Right lung (tissue), 10 donors: ENCODE measurements at places on chromosomes 3 and 15. TPM values are rescaled to one million over a fixed set of nuclear protein-coding genes. Genes with fewer than 3 reads are reported as not detected.

Gene CNTN4
- 10.3 TPM for polyA plus RNA-seq

Gene ECE2
- not detected for polyA plus RNA-seq

Gene RARB
- 24.8 TPM for polyA plus RNA-seq

Gene PLS1
- polyA plus RNA-seq: 22.2 TPM

Gene AADACL2
- not detected for polyA plus RNA-seq

Gene KIF7
- polyA plus RNA-seq: 14.8 TPM

Gene CCDC33
- 0.57 TPM for polyA plus RNA-seq

Gene LRRK1
- polyA plus RNA-seq: 2.8 TPM

Gene ILDR1
- polyA plus RNA-seq: 4.8 TPM

Gene CD96
- polyA plus RNA-seq: 1.3 TPM

Gene SETD2
- 60.7 TPM for polyA plus RNA-seq

Gene TM6SF1
- 3.6 TPM for polyA plus RNA-seq

Gene CEMIP
- polyA plus RNA-seq: 21.2 TPM

Gene TF
- polyA plus RNA-seq: 6.4 TPM

Gene IQCF5
- not detected for polyA plus RNA-seq

Gene HTR3E
- polyA plus RNA-seq: not detected

Gene FILIP1L
- polyA plus RNA-seq: 11.3 TPM

Gene PLSCR2
- 0.78 TPM for polyA plus RNA-seq

Gene FSTL1
- 556 TPM for polyA plus RNA-seq

Gene TMIE
- polyA plus RNA-seq: 0.72 TPM

Gene MFSD1
- 53.0 TPM for polyA plus RNA-seq

Gene GLDN
- polyA plus RNA-seq: 0.20 TPM

Gene ZFAND6
- polyA plus RNA-seq: 136 TPM

Gene APOD
- 6.5 TPM for polyA plus RNA-seq

Gene CDHR4
- 5.8 TPM for polyA plus RNA-seq

Gene GRM7
- polyA plus RNA-seq: 0.19 TPM

Gene AGBL1
- polyA plus RNA-seq: 0.10 TPM

Gene KCNH8
- 2.4 TPM for polyA plus RNA-seq

Gene PLA2G4E
- 0.13 TPM for polyA plus RNA-seq

Gene ARHGEF26
- polyA plus RNA-seq: 28.0 TPM

Gene MKRN2OS
- polyA plus RNA-seq: 1.5 TPM

Gene GOLGA6L10
- polyA plus RNA-seq: 8.2 TPM

Gene CHRD
- polyA plus RNA-seq: 12.1 TPM
